Spinal cord (tissue), 10 donors: ENCODE measurements at places on chromosomes 7 and 10.

- no peak for DNase-seq
Measured at GRCh38 chr7:134044682-134045081, 82.5 kb upstream of the LRGUK start.

DNA sequence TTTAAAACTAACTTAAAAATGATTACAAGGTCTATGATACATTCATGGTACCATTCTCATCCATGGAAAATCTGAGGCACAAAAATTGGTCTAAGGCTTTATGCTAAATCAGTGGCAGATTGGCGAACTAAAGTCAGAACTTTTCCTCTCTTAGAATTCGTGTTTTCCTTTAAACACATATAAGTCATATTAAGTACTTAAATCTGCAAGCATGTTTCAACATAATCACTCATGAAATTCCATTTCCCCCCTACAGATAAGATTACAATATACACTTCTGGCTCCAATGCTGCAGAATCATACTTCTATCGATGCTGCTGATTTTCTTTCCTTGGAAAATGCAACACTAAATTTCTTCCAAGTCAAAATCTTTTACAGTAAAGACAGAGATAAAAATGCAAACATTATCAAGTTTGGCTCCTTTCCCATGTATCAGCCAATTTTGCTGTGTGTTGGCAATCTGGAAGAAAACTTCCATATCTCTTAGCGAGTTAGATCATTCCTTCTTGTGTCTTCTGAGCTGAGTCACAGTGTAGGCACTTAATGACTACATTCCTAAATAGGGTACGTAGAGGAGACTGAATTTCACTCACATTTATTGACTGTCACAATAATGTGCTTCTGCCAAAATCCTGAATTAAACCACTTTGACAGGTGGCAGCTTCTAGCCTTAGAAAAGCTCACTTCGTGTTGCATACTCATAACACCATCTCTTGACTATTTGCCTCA, 76.4 kb upstream of the LRRC17 start:
- no peak for DNase-seq

DNA sequence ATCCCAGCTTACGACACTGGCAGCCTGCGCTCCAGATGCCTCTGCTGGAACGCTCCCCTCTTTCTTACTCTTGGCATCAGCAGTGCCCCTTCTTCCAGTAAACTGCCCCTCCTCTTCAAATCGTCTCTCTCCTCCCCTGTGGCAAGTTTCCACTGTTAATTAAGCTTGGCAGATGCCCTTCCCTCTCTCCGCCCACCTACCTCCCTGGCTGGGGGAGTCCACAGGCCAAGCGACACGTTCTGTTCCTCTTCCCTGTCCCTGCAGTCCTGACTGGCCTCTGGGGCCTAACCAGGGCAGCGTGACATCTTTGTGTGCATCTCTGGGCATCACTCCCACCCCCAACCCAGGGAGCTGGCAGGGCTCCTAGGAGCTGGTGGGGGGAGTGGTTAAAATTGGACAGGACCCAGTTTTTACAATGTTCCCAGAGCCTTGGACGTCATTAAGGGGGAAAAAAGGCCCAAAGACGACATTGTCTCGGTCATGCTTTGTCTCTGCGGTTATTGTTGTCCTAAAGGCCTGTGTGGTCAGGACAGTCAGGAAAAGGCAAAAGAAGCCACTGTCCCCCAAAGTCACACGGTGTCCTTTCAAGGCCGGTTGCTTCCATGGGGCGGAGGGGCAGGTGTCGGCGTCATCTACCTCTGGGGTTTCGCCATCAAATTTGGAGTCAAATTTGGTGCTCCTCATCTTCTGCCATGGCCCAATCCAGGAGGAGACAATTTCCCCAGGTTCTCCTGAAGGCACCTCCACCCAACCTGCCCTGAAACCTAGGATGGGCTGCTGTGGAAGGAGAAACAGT, 54.2 kb downstream of the DLG5 start:
- DNase-seq = peak; percentile 64

GRCh38 chr7:99409192-99409572, 413 bp downstream of the BUD31 start:
- peak; percentile 23 for DNase-seq

DNA sequence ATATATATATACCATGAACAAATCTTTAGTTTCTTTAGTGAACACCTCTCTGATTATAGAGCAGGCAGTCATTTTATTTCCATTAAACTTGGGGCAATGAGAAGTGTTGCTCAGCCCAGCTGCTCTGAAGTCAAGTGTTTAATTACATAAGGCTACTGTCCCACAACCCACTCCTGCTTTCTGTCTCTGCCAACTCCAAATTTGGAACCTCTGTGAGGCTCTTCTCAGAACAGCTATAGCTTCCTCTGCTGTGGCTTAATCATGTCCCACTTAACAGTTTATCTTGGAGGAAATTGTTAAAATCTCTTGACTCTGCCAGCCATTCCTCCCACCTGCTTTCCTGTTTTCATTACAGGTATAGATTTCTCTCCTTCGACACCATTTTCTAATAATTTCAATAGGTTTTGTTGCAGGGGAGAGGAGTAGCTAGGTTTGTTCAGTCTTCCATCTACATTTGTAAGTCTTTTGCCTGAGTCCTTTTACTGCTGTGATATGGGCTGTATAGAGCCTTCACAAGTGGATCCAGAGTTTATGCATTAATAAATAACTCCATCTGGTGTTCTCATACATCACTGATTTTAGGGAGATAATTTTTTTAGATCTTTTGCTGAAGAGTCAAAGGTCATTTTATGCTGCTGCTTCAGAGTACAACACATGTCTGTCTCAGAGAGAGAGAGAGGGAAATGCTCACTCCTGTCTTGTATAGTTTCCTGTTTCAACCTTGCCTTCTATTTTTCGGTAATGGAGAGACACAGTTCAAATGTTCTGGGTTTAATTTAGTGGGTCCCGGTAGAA, 170.4 kb downstream of the WNT2 start:
- no peak for DNase-seq

GRCh38 chr7:107659666-107660065, 962 bp upstream of the SLC26A4 start:
- no peak for DNase-seq

DNA sequence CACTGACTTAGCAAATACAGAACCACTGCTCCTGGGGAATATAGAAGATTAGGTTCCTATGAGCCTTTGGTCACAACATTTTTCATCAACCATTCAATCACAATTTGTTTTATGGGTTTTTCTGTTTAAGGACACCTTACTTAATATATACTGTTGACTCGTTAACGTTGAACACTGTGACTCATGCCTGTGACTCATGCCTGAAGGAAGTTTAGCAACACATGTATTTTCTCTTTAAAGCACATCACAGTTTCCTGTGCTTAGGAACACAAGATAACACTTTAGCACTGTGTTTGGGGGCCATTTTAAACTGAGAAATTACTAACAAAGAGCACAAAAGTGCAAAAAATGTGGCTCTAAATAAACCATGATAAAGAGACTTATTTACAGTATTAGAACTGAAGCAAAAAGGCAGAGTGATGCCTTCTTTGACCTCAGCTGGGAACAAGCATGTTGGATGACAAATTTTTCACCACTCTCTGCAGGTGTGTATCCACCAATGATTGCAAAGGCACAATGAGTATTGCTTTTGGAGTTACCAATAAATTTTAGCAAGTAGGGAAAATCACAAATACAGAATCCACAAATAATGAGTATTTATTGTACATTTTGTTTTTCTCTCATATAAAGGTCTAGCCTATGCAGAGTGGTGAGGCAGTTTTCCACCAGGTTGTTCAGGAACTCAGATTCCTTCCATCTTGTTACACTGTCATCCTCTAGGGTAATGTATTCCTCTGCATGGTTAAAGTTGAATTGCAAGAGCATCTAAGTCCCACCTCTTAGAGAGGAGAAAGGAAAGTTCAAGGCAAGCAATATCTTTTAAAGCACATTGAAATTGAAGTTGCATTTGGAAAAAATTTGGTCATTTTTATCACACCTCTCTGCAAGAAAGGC, 7.3 kb downstream of the FGFBP3 start:
- no peak for DNase-seq

DNA sequence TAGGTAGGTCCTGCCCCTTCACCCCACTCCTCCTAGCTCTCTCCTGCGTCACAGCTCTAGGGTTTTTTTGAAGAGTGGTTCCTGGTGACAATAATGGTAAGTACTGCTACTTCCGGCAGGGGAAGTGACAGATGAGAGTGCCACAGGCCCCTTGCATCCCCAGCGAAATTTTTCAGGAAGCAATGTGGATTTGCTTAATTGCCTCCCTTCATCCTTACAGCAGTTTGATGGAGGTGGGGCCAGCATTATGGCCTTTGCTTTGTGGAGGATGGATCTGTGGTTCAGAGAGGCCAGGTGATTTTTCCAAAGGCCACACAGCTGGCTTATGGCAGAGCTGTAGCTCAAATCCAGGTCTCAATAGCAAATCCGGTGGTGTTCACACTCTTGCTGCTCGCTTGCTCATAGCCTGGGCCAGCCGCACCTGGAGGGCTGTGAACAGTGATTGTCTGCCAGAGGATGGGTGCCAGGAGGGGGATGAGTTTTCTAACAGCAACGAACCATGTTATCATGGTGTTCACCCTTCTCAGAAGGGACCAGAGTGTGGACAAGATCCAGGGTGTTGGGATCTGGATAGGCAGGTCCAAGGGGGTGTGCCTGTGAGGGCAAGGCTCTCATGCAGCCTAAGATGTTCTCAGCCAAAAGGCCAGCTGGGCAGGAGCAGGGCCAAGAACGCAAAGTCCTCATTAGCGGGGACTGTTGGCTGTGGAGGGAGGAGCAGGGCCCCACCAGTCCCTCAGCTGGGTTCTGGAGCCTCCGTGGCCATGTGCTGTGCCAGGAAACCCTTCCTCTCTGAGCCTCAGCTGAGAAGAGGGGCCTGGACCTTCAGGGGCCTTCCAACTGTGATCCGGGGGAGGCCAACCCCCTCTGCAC, 89.0 kb downstream of the EMX2 start:
- no peak for DNase-seq

DNA sequence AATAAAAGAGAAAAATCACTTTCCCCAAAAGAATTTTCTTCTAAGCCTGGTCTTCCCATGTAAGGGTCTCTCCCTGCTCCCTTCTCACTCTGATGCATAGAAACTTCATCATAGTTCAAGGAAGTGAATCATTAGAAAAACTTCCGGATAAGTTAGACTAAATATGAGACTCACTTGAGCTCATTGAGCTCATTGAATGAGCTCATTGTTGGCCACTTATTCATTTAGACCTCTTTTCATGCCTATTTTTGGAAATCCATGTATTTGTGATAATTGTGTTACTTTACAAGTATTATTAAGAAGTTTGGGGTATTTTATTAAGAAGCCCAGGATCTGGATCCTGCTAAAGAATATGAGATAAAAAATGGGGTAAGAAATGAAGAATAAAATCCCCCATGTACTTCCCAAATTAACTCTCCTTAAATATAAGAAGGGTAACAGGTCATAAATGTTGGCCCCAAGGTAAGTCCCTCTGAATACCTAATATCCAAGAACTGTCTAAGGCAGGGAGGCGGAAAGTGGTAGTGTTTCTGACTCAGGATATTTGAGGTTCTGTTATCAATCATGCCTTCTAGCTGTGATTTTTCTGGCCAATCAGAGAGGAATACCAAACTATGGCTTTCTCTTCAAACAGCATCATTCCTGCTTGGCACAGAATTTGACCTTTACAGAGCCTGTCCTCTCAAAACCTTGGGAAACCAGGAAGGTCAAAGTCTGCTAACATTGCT, 236.5 kb upstream of the PTN start:
- DNase-seq = no peak

DNA sequence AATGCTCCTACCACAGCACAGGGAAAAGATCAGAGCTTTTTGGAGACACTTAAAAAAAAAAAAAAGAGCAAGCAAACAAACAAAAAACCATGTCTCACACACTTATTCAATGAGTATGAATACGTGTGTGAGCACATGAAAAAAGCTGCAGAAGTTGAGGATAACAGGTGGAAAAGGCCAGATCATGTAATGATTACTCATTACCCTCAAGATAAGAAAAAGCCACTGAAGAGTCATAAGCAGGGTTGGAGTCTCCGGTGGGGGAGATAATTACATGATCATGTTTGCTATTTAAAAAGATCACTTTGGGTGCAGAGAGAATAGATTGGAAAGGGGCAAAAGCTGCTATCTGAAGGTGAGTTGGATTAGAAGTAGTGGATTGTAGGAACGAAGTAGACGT, 77.0 kb downstream of the POU6F2 start:
- DNase-seq = no peak

DNA sequence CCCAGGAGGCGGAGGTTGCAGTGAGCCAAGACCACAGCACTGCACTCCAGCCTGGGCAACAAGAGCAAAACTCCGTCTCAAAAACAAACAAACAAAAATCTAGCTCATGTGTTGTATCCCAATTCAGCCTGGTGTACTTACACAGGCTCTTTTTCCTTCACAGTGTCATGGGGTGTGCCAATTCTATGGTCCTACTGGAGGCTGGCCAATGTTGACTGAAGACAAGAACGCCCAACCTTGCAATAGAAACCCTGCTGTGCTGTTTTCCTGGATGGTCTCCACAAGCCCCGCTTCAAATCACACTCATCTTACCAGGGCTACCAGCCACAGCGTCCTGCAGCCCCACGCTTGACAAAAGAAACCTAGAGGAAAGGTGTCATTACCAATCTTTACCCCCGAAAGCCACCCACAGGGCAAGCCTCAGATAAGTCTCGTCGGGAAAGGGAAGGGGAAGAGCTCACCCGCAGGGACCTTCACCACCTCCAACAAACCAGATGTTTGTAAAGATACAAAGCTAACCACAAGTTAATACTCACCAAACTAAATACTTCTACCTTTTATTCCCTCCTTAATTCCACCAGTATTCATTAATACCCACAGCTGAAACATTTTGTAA, 64.8 kb downstream of the TNS3 start:
- DNase-seq = no peak

DNA sequence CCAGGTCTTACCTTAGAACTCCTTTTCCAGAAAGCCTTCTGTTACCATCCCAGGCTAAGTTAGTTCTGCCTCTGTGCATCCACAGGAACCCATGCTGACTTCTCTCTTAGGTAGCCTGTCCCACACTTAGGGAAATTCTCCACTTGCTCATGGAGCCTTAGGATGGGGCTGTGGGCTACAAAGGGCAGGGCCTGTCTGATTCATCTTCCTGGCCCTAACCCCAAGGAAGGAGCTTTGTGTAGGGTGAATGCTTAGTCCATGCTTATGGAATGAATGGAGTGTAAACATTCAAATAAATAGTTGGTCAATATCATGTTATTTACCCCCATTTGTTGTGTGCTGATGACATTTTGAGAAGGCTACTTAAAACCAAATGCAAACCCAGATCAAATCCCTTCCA, 54.7 kb downstream of the EMX2 start:
- DNase-seq = no peak

DNA sequence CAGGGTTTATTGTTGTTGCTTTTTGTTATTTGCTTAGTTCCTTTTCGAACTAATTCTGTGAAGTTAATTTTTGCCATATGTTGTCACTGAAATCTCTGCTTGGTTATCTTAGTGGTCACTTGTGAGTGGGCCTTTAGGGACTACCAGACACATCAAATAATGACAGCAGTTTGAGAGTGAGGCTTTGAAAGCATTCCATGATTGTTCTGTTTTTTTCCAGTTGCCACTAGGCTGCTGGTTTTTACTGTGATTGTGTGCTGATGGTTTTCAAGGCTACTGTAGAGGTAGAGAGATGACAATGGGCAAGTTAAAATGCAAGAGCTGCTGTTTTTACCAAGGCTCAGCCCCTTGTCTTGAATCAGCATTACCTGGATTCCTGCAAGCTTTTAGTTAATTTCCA, 20.0 kb downstream of the SEPTIN7 start:
- DNase-seq = no peak
